ENCODE measurements at places on chromosomes 3 and 15. TPM values are rescaled to one million over a fixed set of nuclear protein-coding genes. Genes with fewer than 3 reads are reported as not detected.
A peak's percentile ranks its signal among the peaks of the same experiment; 100 is the strongest.

The C15orf62 gene
- 2.4 TPM for total RNA-seq

DNA sequence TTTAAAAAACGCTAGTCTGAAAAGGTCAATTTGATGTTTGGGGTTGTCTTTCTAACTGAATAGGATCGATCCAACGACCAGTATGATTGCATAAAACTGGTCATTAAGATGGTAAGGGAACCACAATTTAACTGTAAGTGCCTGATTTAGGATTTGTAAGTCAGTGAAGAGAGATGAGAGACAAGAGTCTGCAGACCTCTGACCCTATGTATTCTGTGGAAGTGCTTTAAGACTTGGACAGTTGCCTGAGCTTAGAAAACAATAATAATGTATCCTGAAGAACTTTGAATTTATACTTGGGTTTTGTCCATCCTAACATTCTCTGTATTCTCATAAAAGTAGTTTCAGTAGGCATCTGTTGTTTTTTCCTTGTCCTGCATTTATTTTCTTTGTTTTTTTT is 221.4 kb upstream of the SUCLG2 start:
- no peak for DNase-seq

The CKMT1A gene
- not detected for total RNA-seq

- DNase-seq = no peak
Observed at GRCh38 chr3:155702745-155703591, 41.9 kb downstream of the PLCH1 start.

- peak; percentile 74 for DNase-seq
Observed at GRCh38 chr3:125357032-125357658, 18.0 kb downstream of the ZNF148 start.

- DNase-seq = no peak
Observed at GRCh38 chr3:151538456-151539393, 77.9 kb upstream of the IGSF10 start.

- no peak for DNase-seq
Observed at GRCh38 chr15:92012368-92012629, 158.8 kb downstream of the SLCO3A1 start.

The FBN1 gene
- 0.79 TPM for total RNA-seq

Measured in T-cell (primary cell).